Sigmoid colon (tissue), 7 donors: ENCODE measurements at places on chromosomes 7 and 10. TPM values are rescaled to one million over a fixed set of nuclear protein-coding genes. Genes with fewer than 3 reads are reported as not detected.

ARPC1A gene
- 396 TPM for polyA plus RNA-seq

GRID1 gene
- polyA plus RNA-seq = not detected

NUP42 gene
- 28.9 TPM for polyA plus RNA-seq

DNA sequence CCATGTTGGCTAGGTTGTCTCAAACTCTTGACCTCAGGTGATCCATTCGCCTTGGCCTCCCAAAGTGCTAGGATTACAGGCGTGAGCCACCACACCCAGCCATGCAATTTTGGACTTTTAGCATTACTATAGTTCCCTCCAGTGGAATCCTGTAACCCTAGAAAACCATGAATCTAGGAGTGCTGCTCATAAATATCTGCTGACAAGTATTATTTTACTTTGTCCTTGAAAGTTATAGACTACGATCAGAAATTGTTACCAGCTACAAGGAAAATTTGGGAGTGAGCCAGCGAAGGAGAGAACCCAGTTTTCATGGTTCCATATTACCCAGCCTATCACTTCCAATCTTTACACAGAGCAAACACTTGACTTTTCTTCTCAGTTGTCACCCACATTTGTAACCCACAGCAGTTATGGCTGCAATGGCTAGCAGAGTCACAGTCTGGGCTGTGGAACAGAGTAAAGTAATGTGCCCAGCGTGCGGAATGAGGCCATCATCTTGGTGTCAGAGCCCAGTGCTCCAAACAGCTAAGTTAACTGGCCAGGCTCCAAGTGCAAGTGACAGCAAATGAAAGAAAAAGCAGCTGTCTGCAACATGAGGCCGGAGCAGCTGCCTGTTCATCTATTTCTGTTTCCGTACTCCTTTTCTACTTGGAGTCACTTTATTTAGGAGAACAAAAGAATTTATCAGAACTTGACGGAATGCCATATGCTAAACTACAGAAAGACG is 29.9 kb downstream of the ZC3HC1 start:
- DNase-seq = no peak
- no peaks in the 10 kb centered on the region for H3K27me3 ChIP-seq
- no peak overlapping the region for H3K4me3 ChIP-seq
- H3K4me1 ChIP-seq = no peaks in the 10 kb centered on the region
- peaks cover 56% of the 10 kb centered on the region for H3K36me3 ChIP-seq

CTTNBP2 gene
- 0.60 TPM for polyA plus RNA-seq

AIMP2 gene
- 28.8 TPM for polyA plus RNA-seq

DNA sequence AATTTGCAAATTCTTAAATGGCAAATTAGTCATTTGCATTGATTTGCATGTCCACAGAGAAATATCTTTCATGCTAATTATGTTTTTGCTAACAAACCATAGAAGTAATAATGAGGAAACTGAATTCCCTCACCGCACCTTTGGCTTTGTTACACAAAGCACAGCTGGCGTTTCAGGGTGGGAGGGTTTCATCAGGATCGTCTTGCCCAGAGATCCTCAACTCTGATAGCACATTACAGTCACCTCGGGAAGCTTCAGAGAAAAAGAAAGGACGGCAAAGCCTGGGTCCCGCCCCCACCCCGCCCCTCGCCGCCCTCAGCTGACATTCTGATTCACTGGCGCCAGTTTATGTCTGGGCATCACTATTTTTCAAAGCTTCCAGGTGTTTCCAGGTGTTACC is 119.4 kb downstream of the PTPRN2 start:
- no peak overlapping the region for H3K4me3 ChIP-seq
- no peak overlapping the region for H3K27ac ChIP-seq
- DNase-seq = no peak
- H3K27me3 ChIP-seq = no peaks in the 10 kb centered on the region
- H3K4me1 ChIP-seq = peaks cover 40% of the 10 kb centered on the region
- H3K36me3 ChIP-seq = no peaks in the 10 kb centered on the region

GRCh38 chr7:22787951-22788350 is 34.7 kb downstream of the TOMM7 start:
- H3K27ac ChIP-seq = no peak overlapping the region
- H3K4me1 ChIP-seq = no peaks in the 10 kb centered on the region
- no peaks in the 10 kb centered on the region for H3K27me3 ChIP-seq
- no peaks in the 10 kb centered on the region for H3K36me3 ChIP-seq
- no peak overlapping the region for H3K4me3 ChIP-seq

DNA sequence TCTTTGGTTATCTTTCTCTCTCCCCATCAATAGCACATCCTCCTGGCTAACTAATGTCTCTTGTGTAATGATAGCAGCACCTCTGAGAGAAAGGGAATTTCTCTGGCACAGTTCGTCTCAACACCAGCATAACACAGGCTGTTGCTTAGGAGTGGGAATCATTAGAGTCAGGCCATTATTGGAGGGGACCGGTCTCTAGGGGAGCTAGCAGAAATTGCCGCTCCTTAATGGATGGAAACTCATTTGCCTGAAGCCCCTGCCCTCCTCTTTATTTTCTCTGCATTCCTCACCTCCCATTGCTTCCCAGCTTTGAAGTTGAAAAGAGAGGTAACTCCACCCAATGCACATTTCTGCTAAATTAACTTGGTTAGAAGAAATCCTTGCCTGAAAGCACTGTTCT is 11.9 kb downstream of the LRRC4 start:
- DNase-seq = no peak
- no peaks in the 10 kb centered on the region for H3K27me3 ChIP-seq
- H3K4me3 ChIP-seq = no peak overlapping the region
- no peak overlapping the region for H3K27ac ChIP-seq

HOXA2 gene
- 0.60 TPM for polyA plus RNA-seq

GRCh38 chr7:150903606-150904005 is 51.3 kb downstream of the AOC1 start:
- peak; percentile 92 for DNase-seq
- no peaks in the 10 kb centered on the region for H3K4me1 ChIP-seq
- H3K4me3 ChIP-seq = no peak overlapping the region
- H3K27me3 ChIP-seq = no peaks in the 10 kb centered on the region
- no peaks in the 10 kb centered on the region for H3K36me3 ChIP-seq
- H3K27ac ChIP-seq = peak overlapping the region; percentile 84

DNA sequence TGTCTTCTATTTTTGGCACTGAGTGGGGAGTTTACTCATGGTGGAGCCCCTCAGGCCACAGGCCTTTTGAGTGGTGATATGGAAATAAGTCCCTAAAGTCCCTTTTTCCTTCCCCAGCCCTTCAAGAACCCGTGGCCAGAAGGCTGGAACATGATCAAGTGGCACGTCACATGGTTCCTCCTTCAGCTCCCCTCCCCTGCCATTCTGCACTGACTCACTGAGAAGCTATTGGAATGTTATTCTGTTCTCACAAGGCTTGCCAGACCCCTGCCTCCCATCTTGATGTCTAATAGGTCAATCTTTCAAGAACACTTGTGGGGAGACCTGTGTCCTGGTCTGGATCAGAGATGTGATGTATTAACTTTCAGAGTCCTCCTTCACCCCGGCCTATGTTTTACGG is 279.8 kb downstream of the SEC23IP start:
- no peak for DNase-seq
- no peaks in the 10 kb centered on the region for H3K36me3 ChIP-seq
- no peak overlapping the region for H3K27ac ChIP-seq
- H3K4me1 ChIP-seq = no peaks in the 10 kb centered on the region
- peaks cover 3% of the 10 kb centered on the region for H3K27me3 ChIP-seq

- no peak for DNase-seq
- peaks cover 6% of the 10 kb centered on the region for H3K36me3 ChIP-seq
- H3K27me3 ChIP-seq = no peaks in the 10 kb centered on the region
- H3K4me3 ChIP-seq = peak overlapping the region; percentile 93
- H3K27ac ChIP-seq = peak overlapping the region; percentile 100
Measured at GRCh38 chr10:32051926-32052325, 4.3 kb downstream of the KIF5B start.

DNA sequence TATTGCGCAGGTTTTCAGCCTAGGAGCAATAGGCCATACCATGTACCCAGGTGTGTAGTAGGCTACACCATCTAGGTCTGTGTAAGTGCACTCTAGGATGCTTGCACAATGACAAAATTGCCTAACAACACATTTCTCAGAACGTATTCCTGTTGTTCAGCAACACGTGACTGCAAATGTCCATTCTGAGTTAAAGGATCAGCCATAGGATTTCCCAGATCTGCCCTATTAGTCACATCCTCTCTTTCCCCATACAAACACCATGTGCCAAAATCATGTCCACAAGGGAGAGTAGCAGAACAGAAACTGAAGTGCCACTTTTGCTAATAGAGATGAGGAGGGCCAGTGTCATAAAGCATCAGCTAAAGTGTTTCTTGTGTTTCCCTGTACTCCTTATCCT is 42.6 kb upstream of the AMPH start:
- H3K27me3 ChIP-seq = no peaks in the 10 kb centered on the region
- H3K4me3 ChIP-seq = no peak overlapping the region
- no peaks in the 10 kb centered on the region for H3K36me3 ChIP-seq
- DNase-seq = no peak
- no peaks in the 10 kb centered on the region for H3K4me1 ChIP-seq

DNA sequence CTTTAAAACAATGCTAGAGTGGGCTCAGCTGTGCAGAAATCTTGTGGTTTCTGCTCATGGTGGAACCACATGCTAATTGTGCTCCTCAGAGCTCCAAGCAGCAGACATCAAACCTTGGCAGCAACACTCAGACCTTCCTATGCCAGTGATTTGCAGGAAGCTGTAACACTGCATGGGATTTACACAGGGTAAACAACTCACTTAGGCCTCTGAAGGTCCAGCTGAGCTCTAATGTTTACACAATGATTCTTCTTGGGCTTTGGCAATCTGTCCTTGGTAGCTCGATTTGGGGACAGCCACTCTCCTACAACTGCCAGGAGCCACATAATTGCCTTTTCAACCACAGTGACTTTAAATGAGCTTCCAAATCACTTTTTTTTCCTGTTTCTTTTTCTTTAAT is 97.7 kb upstream of the PDLIM1 start:
- DNase-seq = no peak
- H3K27ac ChIP-seq = peak overlapping the region; percentile 72
- H3K27me3 ChIP-seq = no peaks in the 10 kb centered on the region
